ENCODE measurements at places on chromosomes 6 and 20.
A peak's percentile ranks its signal among the peaks of the same experiment; 100 is the strongest.

DNA sequence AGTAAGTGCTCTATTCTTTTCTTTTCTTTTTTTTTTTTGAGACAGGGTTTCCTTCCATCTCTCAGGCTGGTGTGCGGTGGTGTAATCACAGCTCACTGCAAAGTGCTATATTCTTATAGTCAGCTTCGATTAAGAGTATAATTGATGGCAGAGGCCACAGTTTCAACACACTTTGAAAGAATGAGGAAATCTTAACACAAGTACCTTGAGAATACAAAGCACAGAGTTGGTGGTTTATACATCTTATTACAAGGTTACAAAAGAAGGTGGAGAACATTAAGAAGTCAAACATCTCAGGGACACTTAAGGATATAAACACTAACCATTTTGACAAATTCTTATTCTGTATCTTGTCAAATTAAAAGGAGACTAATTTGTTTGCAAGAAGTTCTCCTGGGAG is 180.5 kb downstream of the SOD2 start:
- no peak for DNase-seq

GRCh38 chr6:138673346-138674014 is 100.1 kb upstream of the CCDC28A start:
- no peak for DNase-seq

- no peak for DNase-seq
These were observed 3.9 kb downstream of the LAMA5 start for GRCh38 chr20:62362991-62363919.

DNA sequence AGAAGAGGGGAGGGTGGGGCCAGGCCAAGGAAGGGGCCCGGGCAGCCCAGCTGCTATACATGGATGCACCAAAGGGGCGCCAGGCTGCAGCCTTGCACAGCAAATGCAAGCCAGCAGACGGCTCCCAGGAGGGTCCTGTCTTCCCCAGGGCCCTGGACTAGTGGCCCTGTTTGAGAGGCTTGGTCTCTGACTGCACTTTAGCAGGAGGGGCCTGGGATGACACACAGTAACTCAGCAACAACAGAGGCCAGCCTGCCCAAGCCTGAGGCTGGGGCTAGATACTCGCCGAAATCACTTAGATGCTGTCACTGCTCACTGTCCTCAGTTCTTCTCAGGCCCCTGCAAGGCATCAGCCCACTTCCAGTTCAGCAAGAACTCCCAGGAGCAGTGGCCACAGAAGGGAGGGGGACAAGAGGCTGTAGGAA is 73.5 kb downstream of the TRAM2 start:
- DNase-seq, result peak; percentile 27

GRCh38 chr20:3678856-3679720 is 2.7 kb downstream of the ADAM33 start:
- peak; percentile 61 for DNase-seq

DNA sequence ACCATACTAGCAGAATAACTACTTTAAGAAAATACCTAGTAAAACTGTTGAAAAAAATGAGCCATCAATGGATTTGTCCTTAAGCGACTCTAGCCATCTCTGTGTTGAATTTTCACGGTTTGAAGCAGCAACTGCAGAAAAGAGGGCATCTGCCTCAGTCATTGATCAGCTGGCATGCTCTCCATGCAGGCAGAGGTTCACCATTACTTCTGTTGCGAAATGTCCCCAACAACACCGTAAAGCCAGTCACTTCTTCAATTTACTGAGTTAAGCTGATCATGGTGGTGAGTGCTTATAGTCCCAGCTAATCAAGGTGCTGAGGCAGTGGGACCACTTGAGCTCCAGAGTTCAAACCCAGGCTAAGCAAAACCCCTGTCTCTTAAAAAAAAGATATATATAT is 11.1 kb downstream of the TPD52L1 start:
- no peak for DNase-seq

DNA sequence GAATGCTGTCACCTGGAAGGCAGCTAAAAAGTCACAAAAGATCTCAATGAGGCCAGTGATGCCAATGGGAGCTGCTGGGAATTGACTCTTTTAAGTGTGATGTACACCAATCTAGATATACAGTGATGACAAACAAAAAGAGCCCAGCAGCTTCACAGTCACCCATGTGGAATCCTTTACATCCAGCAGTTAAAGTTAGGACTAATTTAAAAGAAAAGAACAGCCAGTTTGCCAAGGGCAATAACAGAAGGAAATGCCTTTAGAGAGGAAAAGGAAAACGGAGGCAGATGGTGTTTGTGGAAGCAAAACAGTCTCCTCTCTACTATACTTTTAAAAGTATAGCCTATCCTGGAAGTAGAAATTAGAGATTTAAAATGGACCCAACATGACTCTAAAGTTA is 873.5 kb downstream of the EPHA7 start:
- DNase-seq, result no peak

- DNase-seq, result no peak
These were observed 256.6 kb downstream of the DLL1 start for GRCh38 chr6:170034294-170034693.

DNA sequence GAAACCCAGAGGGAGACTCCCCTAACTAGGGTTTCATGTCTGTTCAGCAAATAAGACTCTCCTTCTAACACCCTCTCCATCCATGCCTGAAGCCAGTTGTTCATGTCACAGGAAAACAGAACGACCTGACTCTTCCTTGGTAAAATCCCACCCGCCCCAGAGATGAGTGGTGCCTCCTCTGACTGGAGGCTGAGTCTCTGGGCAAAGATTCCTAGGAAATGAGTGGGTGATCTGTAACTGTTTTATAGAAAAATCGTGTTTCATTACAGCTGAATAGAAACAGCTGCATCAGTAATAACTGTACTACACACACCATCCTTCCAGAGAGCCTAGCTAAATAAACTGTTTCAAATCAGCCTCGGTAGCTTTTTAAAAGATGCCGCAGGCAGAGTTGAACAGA is 37.4 kb upstream of the MRPS10 start:
- peak; percentile 22 for DNase-seq

- no peak for DNase-seq
These were observed 747 bp upstream of the TXNDC5 start for GRCh38 chr6:7911345-7911725.

DNA sequence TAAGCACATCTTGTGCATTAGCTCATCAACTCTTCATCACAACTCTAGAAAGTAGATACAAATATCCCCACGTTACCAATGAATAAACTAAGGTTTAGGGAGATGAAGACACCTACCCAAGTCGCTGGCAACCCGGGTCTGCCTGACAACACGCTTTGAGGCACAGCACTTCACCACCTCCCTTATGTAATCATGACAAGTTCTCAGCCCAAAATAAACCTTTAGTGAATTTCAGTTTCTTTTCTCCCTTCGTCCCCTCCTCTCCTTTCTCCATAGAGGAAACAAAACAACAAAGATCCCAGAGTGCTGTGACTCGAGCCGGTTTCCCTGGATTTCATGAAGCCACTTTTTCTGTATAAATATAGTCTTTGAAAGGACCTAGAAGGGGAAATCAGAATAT is 105.4 kb downstream of the MAFB start:
- no peak for DNase-seq

DNA sequence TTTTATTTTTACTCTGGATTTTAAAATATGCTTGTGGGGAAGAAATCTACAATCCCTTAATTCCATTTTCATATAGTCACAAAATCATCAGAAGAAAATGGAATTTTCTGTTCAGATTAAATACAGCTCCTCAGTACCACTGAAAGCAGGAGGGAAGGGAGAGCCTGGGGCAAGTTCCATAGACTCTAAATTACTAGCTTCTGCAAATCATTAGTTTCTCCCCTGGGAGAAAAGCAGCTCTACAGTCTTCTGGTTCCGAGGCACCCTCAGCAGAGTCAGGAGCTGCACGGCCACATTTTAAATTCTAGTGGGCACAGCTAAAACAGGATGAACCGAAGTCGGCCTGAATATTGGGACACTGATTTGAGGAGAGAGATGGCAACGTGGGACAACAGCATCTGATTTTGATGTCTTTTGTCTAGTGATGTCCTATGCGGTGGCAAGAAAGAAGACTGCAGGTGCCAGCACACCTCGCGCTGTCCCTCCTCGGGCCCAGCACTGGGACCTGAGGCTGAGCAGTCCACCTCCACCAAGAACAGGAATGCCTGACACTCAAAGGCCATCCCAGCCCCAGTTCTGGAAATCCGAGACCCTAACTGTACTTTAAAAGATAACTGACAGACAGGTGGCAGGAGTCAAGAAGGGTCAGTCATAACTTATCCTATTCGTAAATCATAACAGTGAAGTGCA is 90.7 kb downstream of the FOXC1 start:
- DNase-seq, result no peak
